ENCODE measurements at places on chromosomes 2 and 18.

- DNase-seq, result peak; percentile 5
These were observed 365.0 kb upstream of the CELF4 start for GRCh38 chr18:37930640-37931039.

DNA sequence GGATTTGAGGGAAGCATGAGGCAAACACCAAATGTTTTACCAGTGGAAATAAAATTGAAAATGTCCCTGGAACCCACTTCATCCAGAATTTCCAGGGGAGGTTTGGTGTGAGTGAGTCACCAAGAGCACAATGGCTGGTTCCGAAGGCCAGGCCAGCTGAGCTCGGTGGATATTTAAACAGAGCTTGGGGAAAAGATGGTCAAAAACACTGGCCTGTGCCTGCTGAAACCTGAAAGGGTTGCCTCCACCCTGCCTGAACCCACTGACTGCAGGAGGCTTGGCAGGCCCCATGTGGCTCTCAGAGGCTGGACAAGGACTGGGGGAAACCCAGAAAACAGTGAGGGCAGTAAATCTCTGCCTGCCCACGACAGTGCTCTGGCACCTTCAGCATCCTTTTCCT lies 93.9 kb downstream of the TTC32 start:
- DNase-seq, result no peak

DNA sequence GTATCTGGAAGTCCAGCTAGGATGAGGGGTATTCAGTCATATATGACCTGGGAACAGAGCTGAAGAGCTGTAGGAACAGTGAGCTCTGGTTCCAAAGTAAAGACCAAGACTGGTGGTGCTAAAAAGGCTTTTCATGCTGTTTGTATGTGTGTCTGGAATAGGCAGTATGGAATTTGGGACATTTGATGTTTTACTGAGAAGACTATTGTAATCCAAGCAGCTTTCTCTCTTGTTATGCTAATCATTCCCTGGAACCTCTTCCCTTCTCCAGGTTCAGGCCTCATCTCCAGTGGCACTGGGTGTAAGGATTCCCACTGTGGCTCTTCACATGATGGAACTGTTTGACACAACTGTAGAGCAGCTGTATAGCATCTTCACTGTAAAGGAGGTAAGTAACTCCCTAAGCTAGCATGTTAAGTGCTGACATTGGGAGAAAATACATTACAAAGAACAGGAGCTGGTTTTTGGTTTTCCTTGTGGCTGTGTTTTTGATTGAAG lies 23.3 kb downstream of the C2orf74 start:
- DNase-seq, result no peak

DNA sequence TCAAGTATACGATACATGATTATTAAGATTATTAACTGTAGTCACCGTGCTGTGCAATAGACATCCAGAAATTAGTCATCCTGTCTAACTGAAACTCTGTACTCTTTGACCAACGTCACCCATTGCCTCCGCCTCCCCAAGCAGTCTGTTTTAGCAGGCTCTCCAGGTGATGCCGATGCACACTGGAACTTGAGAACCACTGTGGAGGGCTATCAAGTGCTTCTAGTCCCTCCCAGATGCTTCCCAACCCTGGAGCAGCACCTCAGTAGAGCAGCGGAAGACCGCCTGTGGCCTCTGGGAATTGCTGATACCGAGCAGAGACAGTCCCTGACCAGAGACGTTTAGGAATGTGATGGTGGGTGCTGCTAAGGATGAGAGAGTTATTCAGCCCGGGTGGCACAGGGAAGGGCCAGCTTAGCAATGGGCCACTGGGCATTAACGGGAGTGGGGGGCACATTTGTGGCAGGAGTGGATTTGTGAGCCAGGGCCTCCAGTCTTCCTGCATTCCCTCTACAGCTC lies 50.7 kb downstream of the LIPG start:
- peak; percentile 67 for DNase-seq

GRCh38 chr2:191012845-191013681 lies 908 bp downstream of the STAT1 start:
- no peak for DNase-seq

DNA sequence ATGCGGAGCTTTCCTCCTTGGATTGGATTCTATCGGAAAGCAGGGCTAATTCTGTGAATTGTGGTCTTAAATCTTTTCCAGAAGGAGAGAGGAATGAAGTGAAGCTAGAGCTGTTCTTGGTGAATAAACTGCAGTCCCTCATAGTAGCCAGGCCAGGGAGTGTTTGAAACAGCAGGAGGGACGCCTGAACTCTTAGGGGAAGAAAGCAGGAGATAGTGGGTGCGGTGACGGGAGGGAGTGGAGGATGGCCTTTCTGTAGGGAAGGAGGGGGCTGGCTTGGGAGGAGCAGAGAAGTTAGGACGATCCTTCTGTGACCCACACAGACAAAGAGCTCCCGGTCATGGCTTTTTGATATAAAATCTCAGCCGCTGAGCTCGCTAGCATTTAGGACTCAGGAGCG lies 47.5 kb upstream of the KCNF1 start:
- no peak for DNase-seq

GRCh38 chr2:56192664-56193305 lies 9.0 kb downstream of the CCDC85A start:
- no peak for DNase-seq

DNA sequence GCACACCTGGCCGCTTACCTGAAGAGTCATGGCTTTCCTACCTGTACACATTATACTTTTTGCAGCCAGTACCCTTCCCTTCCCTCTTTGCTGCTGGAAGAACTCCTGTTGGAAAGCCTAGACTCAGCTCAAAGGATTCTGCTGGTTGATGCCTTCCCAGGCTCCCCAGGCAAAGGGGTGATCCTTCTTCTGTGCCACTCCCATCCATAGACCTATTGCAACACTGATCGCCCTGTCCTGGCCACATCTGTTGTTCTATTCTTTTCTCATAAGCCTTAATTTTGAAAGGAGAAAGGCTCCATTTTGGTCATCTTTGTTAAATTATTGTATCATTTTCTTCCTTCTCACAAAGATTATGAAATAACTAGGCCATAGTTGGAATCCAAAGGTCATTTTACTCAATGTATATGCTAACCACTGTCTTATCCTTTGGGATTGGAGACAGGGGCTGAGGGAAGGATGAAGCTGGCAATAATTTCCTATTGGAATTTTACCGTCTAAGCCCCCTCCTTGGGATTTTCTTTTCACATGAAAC lies 3.4 kb upstream of the PRKCE start:
- no peak for DNase-seq

GRCh38 chr2:29309090-29310029 lies 194.1 kb downstream of the CLIP4 start:
- DNase-seq, result peak; percentile 58

DNA sequence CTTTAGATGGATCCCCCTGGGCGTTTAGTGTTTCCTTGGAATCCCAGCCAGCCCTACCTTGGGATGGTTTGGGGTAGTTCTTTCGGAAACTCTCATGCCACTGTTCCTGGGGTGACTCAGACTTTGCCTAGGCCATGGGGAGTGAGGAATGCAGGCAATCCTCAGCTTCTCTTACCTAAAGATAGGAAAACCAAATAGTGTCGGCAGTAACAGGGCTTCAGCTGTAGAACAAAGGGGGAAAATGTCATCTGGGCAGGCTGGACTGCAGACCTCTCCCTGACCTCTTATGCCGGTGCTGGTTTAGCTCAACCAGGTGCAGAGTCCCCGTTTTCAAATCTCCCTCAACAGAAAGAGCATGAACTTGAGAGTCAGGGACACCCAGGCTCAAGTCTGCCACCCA lies 252.1 kb downstream of the TSN start:
- no peak for DNase-seq

GRCh38 chr2:86446060-86446459 lies 4.9 kb downstream of the KDM3A start:
- DNase-seq, result no peak

- no peak for DNase-seq
These were observed 168.3 kb upstream of the POU3F3 start for GRCh38 chr2:104685591-104685990.

GRCh38 chr2:156472686-156473085 lies 36.5 kb downstream of the GPD2 start:
- no peak for DNase-seq

GRCh38 chr2:178056345-178056744 lies 16.2 kb downstream of the PDE11A start:
- no peak for DNase-seq

DNA sequence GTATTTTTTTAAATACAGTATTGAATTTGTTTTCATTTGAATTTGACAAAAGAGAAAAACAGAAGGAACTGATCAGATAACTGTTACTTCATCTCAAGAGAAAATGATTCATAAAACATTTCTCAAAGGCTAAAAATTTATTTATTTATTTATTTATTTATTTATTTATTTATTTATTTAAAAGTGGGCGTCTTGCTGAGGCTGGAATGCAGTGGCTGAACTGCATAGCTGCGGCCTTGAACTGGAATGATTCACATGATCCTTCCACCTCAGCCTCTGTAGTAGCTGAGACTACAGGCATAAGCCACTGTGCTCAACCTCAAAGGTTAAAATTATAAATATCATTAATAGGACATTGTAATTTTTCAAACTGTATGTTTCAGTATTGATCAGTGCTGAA lies 4.5 kb upstream of the PUM2 start:
- no peak for DNase-seq

DNA sequence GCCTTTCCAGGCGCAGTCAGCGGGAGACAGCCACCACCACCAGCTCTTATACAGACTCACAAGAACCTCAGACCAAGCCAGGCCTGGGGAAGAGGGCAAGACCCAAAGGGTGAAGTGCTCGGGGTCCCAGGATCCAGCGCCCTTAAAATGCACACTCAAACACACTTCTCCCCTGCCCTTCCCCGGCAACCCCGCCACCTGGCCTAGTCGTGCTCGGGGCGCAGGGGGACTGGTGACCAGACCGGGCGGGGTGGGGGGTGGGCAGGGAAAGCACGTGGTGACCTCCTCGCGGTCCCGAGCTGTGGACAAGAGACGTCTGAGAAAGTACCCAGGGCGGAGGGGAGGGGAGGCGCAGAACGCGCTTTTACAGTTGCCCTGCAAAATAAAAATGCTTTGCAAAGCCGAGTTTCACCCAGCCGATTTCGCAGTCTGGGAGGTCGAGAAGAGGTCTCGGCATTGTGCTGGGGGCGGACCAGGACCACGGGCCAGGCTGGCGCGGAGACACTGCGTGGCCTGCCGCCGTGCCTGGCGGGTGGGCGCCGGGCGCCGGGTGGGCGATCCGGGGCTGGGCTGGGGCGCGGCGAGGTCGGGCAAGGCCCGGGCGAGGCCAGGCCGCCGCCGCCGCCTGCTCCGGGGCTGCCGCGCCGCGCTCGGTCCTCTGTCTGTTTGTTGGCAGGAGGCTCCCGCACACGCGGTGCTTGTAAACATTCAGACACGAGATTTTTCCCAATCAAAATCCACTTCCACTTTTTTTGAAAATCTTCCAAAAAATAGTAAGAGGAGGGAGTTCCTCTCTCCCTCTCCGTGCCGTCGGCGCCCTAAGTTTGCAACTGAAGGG lies 2.0 kb downstream of the BCL11A start:
- DNase-seq, result peak; percentile 58

DNA sequence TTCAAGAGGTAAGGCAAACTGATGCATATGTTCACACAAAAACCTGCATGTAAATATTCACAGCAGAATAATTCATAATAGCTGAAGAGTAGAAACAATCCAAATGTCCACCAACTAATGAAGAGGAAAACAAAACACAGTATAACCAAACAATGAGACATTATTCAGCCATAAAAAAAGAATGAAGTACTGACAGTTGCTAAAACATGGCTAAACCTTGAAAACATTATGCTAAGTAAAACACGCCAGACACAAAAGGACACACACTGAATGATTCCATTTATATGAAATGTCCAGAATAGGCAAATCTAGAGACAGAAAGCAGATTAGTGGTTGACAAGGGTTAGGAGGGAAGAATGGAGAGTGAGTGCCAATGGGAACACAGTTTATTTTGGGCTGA lies 86.9 kb downstream of the SESTD1 start:
- no peak for DNase-seq

DNA sequence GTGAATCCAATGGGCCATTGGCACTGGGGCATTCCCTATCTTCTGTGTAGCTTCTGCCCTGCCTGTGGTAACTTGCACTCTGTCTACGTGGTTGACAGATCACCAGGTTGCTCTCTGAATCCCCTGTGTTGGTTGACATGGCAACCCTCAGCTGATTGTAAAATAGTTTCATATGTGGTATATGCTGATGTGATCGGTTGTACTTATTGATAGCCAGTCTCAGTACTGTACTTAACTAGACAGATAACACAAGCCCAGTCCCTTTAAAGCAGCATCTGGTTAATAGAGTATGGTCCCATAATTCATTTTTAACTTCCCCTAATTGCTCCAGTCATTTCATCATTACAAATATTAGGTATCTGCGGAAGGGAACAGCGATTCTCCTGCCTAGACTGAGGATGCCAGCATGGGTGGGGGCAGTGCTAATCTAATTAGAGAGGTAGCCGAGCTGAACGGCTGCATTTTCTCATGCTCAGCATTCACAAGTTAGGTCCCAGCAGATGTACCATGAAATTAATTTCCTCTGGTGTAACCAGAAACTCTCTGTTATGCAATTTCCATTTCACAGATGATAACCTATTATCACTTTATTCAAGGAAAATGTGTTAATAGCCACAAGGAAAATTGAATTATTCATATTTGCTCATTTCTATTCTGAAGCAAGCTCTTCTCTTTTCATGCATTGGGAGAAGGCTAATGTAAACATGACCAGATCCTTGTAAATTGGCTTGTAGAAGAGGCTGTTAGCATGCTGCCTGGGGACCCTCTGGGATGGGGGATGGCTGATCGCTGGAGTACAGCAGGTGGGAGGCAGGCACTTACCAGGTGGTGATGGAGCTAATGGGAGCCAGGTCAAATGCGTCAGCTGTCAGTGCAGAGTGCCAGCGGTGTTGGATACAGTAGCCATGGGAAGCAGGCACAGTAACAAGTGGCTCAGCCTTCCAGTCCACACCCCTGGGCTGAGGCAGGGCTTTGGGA lies 608.3 kb downstream of the GALR1 start:
- DNase-seq, result peak; percentile 47

- no peak for DNase-seq
These were observed 1.0 kb downstream of the DNPEP start for GRCh38 chr2:219386532-219387280.

GRCh38 chr18:26458526-26459232 lies 89.7 kb downstream of the KCTD1 start:
- DNase-seq, result peak; percentile 39

DNA sequence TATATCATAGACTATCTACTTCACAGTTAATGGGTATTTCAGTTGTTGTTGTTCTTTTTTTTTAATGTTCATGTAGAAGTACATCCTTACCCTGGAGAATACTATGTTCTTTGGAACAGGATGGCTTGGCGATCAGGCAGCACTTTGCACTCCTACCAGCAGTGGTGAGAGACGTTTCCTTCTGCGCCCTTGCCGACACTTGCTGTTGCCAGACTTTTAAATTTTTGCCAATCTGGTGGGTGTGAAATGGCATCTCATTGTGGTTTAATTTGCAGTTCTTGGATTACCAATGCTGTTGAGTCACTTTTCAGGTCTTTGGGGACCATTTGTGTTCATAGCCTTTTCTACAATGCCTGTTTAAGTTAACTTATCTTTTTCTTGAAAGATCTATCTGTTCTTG lies 197.3 kb downstream of the SH3RF3 start:
- no peak for DNase-seq
